Stimulated activated CD8-positive, alpha-beta memory T cell treated with anti-CD3 and anti-CD28 coated beads, Interleukin-7, amount 100 ng/mL, for 1 hour (primary cell): ENCODE measurements at places on chromosomes 2 and 18.

- DNase-seq = no peak
Observed at GRCh38 chr2:28717339-28717758, 34.3 kb upstream of the PPP1CB start.

GRCh38 chr2:104794441-104794840 is 59.5 kb upstream of the POU3F3 start:
- no peak for DNase-seq

DNA sequence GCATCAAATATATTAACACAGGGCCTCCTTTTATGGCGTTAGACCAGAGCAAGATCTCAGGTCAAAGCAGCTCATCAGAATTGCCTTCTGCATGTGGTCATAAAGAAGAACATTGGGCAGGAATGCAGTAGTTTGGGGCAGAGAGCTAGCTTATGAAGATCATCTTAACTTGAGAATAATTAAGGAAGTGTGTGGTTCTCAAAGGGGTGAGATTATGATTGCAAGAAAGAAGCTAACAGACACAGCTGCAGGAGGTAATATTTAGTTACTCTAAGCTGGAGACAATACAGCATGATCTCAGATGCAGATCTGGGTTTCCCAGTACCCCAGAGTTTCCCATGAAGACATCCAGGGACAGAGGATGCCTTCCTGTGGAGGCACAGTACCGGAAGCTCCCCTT is 91.6 kb downstream of the TTC27 start:
- DNase-seq = no peak

- DNase-seq = no peak
Observed at GRCh38 chr2:68839260-68839833, 31.9 kb downstream of the BMP10 start.
